ENCODE measurements at places on chromosomes 2 and 18.

DNA sequence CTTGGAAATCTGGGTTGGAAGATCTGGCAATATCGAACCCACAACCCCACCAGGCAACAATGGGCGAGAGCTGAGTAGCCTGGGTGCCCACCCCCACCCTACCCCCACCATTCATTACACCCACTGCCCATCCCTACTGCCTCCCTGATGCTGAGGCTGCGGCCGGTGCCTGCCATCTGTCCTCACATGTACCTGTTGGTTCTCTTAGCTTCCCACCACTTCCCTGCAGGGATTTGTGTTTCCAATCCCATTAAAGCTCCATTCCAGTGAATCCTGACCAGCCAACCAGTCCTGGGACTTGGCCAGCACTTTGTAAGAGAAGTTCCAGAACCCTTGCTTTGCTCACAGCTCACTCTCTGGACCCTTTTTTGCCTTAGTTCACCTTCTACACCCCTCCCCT lies 163.0 kb upstream of the SH3BP4 start:
- no peak for DNase-seq

- DNase-seq: no peak
Observed at GRCh38 chr18:25010623-25011374, 341.2 kb downstream of the ZNF521 start.

- no peak for DNase-seq
Observed at GRCh38 chr18:22021701-22022100, 147.7 kb upstream of the GATA6 start.

- no peak for DNase-seq
Observed at GRCh38 chr2:24721470-24721869, 71.7 kb downstream of the PTRHD1 start.

DNA sequence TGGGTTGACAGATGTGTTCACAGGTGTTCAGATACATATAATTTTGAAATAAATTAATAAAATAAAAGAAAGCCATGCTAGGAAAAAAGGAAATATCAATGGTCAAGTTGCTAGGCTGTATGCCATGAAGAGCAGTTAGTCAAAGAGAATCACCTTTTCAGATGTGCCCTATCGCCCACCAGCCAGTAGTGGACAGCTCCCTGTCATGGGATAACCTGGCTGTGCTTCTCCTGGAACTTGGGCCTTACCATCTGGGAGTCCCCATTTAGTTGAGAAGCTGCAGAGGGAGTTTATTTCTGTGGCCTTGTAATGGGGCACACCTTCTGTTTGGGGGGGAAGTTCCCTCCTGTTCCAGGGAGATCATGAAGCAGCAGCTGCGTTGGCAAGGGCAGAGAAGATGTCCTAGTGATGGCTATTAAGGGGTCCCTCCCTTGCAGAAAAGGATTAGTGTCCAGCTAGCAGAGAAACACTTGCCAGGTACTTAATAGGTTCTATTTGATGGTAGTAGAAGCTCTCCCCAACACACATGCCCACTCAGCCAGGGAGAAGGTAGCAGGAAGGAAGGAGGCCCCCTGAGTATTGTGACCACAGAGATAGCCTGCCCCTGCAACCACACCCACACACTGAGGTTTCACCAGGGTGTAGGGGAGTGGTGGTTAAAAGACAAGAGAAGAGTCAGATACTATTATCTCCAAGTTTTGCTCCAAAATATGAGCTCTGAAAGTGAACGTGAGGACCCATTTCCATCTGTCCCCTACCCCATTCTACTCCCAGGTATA lies 117.7 kb downstream of the B3GNT2 start:
- DNase-seq: no peak

GRCh38 chr2:220159738-220160137 lies 532.3 kb downstream of the SLC4A3 start:
- no peak for DNase-seq

GRCh38 chr2:8154270-8154669 lies 527.6 kb upstream of the ID2 start:
- DNase-seq: no peak

DNA sequence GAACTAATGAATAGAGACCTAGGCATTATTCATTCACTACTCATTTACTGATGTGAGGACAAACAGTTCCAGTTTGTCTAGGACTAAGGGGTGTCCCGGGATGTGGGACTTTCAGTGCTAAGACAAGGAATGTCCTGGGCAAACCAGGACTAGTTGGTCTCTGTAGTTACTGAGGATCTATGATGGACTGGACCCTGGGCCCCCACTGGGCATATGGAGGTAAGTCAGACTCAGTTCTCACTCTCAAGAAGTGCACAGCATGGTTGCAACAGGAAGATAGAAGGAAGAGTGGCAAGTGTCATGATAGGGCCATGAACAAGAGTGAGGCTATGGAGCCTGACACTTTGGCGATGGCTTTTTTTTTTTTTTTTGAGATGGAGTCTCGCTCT lies 128.2 kb downstream of the MYCN start:
- no peak for DNase-seq

GRCh38 chr2:200693836-200694470 lies 108.1 kb downstream of the AOX1 start:
- no peak for DNase-seq

DNA sequence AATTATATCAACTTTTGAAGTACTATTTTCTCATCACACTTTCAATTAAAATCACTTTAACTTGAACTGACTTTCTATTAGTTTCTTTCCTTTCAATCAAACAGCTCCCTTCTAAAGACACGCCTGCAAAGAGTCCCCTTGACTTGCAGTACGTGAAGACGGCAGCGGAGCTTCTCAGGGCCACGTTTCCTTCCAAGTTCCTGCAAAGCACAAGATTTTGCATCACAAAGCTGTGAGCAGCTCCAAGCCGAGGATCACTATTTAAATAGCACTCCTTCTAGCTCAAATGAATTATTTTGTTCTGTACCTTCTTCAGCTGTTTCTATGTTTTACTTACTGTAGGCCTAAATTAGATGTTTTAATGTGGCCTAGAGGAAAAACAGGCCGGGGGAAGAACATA lies 30.8 kb downstream of the SH3YL1 start:
- DNase-seq: no peak

- DNase-seq: no peak
Observed at GRCh38 chr2:233468047-233468740, 98.4 kb downstream of the USP40 start.

GRCh38 chr18:9737472-9738121 lies 29.5 kb downstream of the RAB31 start:
- no peak for DNase-seq

DNA sequence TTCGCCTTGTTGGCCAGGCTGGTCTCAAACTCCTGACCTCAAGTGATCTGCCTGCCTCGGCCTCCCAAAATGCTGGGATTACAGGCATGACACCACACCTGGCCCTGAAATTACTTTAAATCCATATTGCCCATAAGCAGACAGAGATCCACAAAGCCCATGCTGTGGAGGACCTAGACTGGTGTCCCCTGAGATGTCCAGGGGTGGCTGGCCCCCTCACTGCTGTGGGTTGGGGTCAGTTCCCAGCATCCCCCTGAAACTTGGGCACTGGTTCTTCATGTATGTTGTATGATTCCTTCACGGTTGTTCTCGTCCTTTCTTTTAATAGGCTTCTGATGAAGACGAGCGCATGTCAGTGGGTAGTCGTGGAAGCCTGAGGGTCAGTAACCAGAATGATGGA lies 78.1 kb upstream of the RBM44 start:
- DNase-seq: peak; percentile 36

- DNase-seq: no peak
Observed at GRCh38 chr18:54967786-54968185, 8.5 kb upstream of the CCDC68 start.

GRCh38 chr18:3877678-3878077 lies 427.7 kb downstream of the TGIF1 start:
- no peak for DNase-seq

DNA sequence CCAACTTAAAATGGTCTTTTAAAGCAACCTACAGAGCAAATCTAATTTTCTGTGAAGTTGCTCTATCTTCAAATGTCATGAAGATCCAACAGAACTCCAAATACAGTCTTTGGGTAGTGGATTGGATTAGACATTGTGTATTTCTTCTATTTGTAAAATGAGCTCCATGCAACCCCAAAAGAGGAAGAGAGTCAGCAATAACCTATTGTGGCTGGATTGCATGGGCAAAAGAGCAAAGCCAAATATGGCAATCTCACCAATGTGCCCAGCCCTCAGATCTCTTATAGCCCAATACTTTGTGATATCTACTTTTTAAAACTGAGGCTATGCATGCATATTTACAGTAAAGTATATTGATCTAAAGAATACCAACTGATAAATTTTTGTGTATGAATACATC lies 146.3 kb downstream of the TXNL1 start:
- no peak for DNase-seq

DNA sequence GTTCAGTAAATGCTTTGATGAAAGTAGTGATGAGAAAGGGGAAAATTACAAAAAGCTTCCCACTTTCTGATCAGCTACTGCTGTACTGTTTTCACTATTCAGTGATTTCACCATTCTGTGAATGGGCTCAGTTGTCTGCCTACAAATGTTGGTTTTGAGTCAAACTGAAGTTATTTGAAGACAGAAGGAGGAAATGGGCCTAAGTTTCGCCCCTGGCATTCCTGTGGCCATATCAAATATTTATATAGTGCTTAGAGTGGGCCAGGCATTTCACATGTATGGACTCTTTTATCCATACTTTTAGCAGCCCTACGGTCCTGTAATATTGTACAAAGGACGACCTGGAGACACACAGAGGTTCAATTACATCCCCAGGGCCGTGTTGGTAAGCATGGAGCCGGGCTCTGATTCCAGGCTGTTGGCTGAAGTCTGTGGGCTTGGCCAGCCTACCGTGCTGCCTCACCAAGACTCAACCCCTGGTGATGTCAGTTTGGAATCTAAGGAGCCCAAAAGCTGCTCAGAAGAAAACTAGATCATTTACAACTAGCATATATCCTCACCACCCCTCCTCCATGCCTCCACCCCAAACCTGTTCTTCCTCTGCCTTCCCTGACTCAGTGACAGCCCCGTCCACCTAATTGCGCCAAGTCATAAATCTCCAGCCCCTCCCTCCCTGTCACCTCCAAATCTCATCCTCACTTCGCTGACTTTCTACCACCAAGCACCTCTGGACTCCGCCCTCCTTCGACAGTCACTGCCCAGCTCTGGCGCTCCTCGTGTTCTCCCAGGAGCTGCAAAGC lies 10.1 kb upstream of the GRHL1 start:
- no peak for DNase-seq

DNA sequence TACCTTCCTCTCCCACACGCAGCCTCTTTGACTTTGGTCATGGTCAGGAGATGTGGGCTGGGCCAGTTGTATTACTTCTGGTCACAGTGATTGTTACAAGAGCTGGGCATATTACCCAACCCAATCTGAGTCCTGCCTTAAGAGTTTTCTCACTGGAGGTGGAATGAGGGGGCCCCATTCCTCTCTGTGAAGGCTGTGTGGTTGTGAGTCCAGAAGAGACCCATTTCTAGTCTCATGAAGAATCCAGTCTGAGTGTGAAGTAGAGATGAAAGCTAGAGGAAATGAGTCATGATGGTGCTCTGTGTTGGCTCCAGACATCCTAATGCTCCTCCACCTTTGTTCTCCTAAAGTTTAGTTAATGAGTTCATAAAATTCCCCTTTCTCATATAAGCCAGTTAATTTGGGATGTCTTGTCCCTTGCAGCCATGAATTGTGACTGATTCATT lies 50.8 kb upstream of the RASGRP3 start:
- DNase-seq: no peak

DNA sequence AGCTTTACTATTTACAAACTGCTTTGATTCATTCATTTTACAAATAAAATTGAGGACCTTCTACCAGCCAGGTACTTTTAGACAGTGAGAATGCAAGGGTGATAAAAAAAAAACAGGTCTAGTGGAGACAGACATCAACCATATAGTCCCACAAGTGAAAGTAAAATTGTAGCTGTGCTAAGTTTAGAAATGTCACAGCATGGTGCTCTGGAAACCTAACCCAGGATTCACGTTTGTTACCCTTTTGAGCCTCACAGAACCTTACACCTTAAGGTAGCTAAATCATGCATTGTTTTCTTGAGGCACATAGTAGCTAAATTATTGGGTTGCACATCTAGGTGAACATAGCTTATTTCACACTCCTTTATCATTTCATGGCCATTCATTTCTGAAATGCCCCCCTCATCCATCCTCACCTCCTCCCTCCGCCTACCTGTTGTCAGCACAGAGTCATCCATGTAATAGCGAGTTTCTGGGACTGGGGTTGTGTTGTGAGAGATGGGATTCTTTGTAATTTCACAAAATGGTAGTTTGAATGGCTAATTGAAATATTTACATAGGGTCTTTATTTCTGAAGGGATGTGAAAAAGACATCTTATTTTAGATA lies 7.1 kb downstream of the MTA3 start:
- DNase-seq: no peak

DNA sequence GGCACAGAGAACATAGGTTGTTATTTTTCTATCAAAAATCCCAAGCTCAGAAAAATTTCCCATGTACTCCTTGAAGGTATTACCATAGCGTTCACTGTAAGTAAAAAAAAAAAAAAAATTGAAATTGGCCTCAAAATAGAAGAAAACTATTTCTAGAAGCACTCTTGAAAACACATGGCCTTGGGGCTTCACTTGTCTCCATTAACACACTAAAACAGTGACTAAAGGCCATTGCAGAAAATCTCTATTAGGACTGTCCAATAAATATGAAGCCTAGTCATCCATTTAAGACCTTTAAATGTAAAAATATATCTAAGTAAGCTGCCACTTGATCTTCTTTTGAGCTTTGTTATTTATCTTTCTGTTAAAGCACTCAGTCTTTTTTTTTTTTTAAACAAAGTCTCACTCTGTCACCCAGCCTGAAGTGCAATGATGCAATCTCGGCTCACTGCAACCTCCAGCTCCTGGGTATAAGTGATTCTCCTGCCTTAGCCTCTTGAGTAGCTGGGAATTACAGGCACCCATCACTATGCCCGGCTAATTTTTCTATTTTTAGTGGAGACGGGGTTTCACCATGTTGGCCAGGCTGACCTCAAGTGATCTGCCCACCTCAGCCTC lies 35.8 kb downstream of the CCDC68 start:
- DNase-seq: no peak

DNA sequence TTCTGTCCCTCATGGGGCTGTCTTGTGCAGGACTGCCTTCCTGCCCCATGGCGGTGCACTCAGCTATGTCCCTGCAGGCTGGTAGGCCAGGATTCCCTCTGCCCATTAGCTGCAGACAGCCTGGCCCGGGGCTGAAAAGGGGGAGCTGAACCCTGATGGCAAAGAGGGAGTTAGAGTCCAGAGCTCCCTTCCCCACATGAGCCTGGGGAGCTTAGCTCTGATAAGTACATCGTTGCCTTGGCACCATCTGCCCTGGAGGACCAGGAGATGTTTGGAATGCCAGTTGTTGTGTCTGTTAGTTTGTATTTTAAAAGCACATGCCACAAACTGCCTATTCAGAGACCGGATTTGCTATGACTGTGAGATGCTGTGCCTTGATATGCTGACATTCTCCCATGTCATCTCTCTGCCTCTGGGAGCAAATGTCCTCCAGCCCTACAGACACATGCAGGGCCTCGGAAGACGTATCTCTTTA lies 65.1 kb upstream of the AFF3 start:
- no peak for DNase-seq

DNA sequence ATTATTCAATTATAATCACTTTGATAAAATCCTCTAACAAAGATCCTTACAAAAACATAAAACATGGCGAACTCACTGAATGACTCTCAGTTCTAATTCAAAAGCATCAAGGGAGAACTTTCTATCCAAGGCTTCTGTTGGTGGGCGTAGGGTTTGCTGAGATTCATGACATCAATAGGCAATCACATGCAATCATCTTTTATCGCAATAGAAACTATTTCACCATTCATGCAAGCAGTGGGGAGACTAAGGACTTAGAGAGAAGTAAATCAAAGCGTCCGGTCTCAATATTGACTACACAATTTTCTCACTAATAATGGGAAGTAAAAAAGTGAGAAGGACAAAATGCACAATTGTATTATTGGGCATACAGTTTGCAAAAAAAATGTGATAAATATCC lies 168.7 kb downstream of the SCG2 start:
- DNase-seq: no peak

GRCh38 chr18:12911929-12912703 lies 28.1 kb upstream of the PTPN2 start:
- DNase-seq: no peak
